Stimulated activated CD4-positive, alpha-beta T cell treated with anti-CD3 and anti-CD28 coated beads, Interleukin-1b, Interleukin-23, amount 100 ng/mL, for 24 hours (primary cell): ENCODE measurements at places on chromosomes 1 and 21.
A peak's percentile ranks its signal among the peaks of the same experiment; 100 is the strongest.

GRCh38 chr1:16903054-16903453 lies 7.3 kb downstream of the RNU1-2 start:
- no peak for DNase-seq

DNA sequence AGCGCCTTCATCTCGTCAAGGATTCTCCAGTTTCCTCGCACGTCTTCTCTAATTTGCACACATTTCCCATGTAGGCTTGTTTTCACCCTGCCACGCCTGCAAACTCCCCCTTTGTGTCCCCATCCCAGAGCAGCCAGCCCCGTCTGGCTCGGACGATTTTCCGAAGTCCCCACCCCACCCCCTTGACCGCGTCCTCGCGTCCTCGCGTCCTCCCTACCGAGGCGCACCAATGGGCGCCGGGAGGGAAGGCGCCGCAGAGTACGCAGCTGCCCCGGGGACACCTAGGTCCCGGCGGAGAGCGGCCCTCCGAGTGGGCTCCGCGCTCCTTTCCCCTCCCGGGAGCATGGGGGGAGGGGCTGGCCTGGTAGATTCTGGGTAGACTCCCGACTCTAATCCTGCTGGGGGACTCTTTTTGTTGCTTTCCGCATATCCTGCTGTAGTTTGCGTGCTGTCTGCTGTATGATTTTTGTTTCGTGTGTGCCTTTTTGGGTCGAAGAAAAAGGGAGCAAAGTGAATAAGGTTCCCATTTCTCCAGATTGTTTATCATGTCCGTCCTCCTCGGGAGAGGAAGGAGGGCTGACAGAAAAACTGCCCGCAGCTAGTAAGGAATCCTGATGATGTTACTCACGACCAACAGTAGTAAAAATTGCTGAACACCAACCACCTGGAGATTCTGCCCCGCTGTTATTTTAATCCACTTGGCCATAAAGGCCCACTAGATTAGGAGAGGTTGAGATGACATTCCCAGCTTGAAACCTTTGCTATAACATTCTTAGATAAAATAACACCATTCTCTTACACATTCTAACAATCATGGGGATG lies 1.5 kb downstream of the CACHD1 start:
- no peak for DNase-seq

DNA sequence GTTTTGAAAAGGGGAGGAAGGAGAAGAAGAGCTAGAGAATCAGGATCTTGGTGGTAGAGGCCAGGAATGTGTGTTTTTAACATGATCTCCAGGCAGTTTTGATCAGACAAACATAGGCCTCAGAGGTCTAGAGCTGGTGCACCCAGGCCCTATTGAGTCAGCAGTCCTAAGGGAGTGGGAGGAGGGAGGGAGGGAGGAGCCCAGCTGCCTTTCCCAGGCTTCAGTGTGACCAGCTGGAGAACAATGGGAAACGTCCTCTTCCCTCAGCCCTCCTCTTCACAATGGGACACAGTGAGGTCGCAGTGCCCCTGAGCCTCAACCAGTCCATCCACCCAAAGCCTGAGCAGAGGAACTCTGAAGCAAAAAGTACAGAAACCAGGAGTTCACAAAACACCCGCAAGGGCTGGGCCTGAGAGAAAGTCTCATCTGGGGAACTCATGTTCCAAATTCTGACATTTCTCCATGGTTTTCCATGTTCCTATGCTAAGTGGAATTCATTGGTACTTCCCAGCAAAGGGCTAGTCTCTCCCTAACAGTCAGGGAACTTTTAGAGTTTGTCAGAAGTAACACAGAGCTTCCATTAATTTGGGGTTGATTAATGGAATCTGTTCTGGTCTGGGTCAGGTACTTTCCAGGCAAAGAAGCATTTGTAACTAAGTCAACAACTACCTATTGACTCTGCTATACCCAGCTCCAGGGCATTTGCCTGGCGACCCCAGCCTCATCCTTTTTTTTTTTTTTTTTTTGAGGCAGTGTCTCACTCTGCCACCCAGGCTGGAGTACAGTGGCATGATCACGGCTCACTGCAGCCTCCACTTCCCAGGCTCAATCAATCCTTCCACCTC lies 37.5 kb downstream of the ELAPOR1 start:
- no peak for DNase-seq

- DNase-seq, result peak; percentile 41
Measured at GRCh38 chr1:244918421-244919319, 54.3 kb upstream of the HNRNPU start.

- DNase-seq, result no peak
Measured at GRCh38 chr1:30589083-30589482, 134.3 kb downstream of the MATN1 start.

- DNase-seq, result no peak
Measured at GRCh38 chr1:145826030-145826429, 2.0 kb downstream of the POLR3C start.

- DNase-seq, result no peak
Measured at GRCh38 chr1:53893999-53894636, at the start of gene DIO1. TSS of gene DIO1 (plus strand) at chr1:53894187. CDS start at chr1:53894211, 24 bp downstream.

DNA sequence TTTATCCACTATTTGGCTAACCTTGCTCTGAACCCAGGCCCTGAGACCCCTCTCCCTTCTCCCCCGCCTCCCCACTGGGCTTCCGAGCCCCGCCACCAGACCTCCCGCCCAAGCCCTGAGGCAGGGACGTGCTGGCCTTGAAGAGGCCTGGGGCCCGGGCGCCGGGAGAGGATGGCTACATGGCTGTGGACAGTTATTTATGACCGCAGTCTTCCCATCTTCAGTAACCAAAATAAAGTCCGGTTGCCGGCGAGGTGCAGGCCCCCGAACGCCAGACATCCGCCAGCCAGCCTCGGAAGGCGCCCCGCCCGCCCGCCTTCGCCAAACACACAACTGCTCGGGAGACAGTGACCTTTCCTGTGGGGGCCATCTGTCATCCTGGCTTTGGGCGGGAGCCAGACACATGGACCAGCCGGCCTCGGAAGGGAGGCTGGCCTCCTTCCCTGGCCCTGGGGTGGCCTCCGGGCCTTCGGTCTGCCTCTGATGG lies 69.0 kb downstream of the DHRS3 start:
- no peak for DNase-seq

DNA sequence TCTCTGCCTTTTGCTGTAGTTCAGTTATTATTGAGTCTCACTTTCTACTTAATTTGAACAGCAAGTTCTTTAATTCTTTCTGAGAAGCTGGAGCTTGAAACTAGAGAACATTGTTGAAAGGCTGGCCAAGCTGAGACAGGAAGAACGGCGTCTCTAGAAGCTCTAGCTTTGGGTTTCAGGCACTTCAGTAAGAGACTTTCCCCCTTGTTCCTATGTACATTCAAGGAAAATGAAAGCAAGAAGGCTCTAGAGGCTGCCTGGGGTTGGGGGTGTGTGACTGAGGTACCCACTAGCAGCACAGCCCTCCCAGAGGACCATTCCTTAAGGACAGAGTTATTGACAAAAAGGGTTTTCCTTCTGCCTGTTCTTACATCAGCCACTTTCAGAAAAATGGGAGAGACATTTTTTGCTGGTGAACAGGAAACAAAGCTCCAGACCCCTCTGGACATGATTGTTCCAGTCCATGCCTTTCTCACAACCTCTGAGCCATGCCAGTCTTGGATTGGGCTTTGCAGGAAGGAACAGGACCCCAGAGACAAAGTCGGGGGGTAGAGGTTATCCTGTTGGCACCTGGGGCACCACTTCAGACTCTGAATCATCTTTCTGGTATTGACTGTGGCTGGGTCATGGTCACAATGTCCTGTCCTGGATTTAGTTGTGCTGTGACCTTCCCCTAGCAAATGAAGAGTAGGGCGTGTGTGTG lies 63.1 kb downstream of the LAMC2 start:
- DNase-seq, result no peak

GRCh38 chr1:14265495-14265894 lies 333.0 kb upstream of the KAZN start:
- no peak for DNase-seq

GRCh38 chr1:66246351-66247269 lies 287.3 kb upstream of the SGIP1 start:
- no peak for DNase-seq

GRCh38 chr1:212021563-212021962 lies 13.8 kb downstream of the INTS7 start:
- DNase-seq, result no peak

DNA sequence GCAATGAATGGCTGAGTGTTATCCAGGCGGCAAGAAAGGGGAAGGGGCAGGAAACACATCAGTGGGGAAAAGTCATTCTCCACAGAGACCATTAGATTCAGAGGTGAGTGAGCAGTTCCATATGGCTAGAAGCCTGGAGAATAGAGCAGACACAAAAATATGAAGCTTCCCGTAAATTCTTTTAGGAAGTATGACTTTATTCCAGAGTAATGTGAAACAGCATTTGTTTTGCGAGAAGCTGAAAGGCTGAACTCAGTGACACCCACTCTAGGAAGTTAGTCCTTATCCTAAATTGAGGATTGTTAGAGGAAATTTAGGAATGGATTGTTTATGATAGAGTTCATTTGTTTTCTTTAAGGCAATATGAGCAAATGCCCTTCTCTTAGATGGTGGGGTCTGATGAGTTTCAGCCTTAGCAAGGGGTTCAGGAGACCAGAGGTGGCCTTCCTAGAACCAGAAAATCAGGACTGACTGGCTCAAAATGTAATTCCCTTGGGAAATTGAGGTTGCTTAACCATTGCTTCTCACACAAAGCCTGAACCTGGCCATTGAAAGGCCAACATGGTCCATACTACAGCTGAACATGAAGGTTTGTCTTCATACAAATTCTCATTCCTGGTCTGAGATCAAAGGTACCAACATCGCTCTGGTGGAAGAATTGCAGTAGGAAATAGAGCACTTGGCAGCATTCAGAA lies 167.5 kb downstream of the TPR start:
- no peak for DNase-seq

DNA sequence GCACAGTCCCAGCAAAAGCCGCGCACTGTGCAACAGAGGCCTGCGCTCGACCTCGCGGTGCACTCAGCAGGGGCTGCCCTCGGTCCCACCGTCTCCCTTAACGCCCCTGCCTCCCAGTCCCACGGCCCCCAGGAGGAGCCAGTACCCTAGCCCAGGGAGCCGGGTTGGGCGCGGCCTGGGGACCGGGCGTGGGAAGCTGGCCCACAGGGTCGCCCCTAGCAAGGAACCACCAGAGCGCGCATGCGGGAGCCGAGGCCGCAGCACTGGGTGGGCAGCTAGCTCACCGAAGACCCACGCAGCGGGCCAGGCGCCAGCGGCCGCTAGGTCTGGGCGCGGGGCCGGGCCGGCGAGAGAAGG lies 21.6 kb upstream of the ZNF678 start:
- DNase-seq, result no peak

GRCh38 chr1:243667591-243667990 lies 182.5 kb downstream of the AKT3 start:
- DNase-seq, result no peak

GRCh38 chr1:202951437-202951836 lies 6.7 kb downstream of the ADIPOR1 start:
- no peak for DNase-seq

DNA sequence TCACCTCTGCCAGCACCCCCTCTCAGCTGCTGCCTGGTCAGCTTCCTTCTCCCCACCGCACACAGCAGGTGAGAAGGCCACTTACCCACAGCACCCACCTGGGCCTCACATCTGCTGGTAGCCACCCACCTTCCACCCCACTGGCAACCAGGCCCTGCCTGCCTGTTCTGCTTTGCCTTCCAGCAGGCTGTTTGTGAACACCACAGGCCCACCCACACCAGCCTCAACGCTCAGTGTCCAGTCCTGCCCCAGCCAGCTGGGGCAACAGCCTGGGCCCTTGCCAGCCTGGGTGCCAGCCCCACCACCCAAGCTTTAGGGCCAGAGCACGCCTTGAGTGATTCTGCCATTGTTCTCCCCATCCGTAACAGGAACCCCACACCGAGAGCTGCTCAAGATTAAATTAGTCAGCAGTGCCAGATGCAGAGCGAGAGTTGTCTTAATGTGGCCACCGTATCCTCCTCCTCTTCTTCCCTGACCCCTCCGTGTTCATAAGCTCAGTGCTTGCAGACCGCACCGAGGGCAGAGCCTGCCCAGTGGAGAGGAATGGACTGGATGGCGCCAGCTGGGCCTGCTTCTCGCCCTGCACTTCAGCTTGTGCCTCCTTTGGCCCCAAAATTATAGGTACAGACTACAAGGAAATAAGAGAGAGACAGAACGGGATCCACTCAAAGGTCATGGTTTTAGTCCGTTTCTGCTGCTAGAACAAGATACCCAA lies 120.3 kb upstream of the COL6A1 start:
- DNase-seq, result no peak

DNA sequence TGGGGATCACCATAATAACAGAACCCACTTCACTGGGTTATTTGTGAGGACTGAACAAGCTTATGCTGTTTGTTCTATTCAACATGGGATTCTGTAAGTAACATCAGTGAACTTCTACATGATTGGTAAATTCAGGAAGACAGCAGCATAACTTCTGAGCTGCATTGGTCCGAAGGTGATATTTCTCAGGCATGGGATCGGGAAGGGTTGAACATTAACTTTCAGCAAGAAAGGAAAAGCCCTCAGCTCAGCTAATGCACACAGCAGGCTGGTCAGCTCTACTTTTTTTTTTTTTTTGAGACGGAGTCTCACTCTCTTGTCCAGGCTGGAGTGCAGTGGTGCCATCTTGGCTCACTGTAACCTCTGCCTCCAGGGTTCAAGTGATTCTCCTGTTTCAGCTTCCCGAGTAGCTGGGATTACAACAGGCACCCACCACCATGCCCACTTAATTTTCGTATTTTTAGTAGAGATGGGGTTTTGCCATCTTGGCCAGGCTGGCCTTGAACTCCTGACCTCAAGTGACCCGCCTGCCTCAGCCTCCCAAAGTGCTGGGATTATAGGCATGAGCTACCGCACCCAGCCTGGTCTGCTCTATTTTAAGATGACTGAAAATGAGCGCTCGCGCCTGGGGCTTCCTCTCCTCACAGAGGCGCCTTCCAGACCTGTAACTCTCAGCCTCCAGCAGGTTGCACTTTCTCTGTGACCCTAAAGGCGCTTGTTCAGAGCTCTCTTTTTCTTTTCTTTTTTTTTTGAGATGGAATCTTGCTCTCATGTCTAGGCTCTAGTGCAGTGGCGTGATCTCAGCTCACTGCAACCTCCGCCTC lies 42.2 kb downstream of the ECE1 start:
- DNase-seq, result no peak

DNA sequence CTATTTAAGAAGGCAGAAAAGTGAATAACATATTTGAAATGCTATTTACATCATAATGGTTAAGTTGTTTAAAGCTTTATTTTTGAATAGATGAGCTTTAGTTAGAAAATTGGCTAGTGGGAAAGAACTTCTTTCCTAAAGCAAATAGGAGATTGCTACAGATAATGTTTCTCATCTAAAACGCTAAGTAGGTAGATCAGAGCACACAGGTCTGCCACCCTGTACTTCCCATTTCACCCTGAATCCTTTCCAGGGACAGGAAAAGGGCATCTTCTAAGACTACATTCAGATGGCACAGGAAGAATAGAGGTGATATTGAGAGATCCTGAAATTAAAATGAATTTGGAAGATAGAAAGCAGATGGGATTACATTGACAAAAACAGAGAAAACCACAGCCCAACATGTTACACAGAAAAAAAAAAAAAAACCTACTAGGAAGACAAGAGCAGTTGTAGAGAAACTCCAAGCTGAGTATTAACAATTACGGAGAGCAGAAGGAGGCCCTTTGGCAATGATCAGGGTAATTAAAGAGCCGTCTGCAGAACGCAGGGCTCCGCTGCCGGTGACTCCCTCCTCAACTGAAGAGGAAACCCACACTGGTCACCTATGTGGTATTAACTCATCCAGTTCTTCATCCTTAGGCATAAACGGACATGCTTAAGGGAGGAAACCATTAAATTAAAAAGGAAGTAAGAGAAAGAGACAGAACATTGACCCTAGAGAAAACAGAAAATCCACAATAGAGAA lies 53.6 kb upstream of the MAP10 start:
- DNase-seq, result no peak
